Hematopoietic multipotent progenitor cell treated with erythropoietin and hydrocortisone succinate and interleukin-3 and kit ligand, for 15 days (in vitro differentiated cells): ENCODE measurements at places on chromosomes 1 and 21.

DNA sequence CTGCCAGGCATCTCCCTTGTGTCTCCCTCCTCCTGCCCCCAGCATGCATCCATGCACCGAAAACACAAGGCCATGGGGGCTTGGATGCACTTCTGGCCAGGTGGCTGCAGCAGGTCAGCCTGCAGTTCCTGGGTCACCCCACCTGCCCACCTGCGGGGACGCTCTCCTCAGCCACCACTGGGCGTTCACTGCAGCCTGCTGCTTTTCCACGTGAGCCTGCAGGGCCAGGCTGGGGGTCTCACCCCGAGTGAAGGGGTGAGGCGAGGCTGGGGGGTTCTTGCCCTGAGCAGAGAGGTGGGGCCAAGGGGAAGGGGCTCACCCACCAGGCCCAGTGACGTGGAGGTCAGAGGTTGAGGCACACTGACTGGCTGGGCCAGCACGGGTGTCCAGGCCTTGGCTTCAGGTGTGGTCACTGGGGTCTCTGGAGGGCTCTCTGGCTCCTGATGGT lies 64.6 kb downstream of the WNT9A start:
- DNase-seq: no peak

DNA sequence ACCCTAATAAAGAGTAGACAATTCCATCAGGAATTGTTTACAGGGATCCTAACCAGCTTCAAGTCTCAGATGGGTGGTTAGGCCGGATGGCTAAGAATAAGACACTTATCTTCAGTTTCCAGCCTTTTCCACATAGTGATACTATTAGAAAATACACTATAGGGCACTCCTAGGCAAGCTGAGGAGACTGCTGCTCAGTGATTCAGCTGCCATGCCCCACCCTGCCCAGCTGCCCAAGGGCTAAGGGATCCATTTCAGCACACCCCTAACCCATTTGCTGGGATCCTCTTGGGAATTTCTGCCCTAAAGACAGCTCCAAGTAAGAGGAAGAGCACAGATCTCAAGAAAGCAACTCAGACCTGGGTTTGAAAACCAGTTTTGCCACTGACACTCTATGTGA lies 31.9 kb downstream of the PLPP3 start:
- no peak for DNase-seq

DNA sequence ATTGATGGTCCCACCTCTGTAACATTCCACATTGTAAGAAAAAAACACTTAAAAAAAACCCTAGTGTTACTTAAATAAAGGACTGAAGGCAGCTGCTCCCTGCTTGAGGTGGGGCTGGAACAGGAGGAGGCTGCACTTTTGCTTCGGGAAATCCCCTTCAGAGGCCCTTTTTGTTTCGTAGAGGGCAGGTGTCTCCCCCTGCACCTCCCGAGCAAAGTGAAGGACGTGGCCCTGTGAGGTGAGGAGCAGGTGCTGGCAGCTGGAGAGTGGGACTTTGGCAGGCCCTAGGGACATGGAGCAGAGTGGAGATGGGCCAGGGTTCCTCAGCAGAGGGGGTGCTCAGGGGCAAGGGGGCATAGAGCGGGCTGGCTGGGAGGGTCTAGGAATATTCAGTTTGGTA lies 33.4 kb upstream of the WNT4 start:
- no peak for DNase-seq

GRCh38 chr21:44657635-44658540 lies at the start of gene KRTAP12-3:
Gene KRTAP12-3 (plus strand): TSS chr21:44657932. CDS start chr21:44657980, 48 bp downstream.
- no peak for DNase-seq

GRCh38 chr1:8179132-8179793 lies 138.7 kb upstream of the SLC45A1 start:
- no peak for DNase-seq

- no peak for DNase-seq
These were observed 17.0 kb upstream of the PIGC start for GRCh38 chr1:172460887-172461315.

GRCh38 chr21:44903050-44903685 lies 17.5 kb downstream of the ITGB2 start:
- no peak for DNase-seq

- no peak for DNase-seq
These were observed at the start of gene LHX4 for GRCh38 chr1:180229483-180230415. Gene LHX4 (plus strand): TSS chr1:180230264. CDS start chr1:180230530, 266 bp downstream.

- no peak for DNase-seq
These were observed 692.0 kb upstream of the NR5A2 start for GRCh38 chr1:199335496-199335895.

GRCh38 chr1:208850442-208850841 lies 606.3 kb upstream of the PLXNA2 start:
- DNase-seq: no peak

DNA sequence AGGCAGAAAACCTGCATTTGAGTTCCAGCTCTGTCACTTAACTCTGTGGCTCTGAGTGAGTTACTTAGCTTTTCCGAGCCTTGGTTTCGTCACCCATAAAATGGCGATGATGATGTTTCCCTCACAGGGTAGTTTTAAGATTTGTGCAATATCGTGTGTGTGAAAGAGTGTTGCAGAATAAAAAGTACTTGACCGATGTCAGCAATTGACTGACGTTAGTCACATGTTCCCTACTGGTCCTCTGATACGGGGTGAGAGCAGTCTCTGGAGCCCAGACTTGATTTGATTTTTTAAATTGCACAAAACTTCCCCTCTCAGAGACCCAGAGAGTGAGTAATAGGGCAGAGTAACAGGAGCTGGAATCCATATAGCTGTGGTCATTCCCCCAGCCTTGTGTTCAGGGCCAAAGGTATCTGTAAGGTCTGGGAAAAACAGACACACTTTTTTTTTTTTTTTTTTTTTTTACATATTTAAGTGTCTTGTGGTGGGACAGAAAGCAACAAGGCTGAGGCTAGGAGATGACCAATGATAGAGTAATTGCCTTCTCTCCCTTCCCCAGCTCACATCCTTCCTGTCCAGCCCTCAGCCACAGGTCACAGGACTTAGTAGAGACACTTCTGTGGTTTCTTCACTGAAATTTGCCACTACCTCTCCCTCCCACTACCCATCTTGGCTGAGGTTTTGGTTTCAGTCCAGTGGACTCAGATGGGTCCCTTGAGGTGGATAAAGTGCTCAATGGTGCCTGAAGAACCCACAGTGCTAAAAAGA lies 2.0 kb downstream of the FCER1G start:
- DNase-seq: no peak

GRCh38 chr1:230284891-230285290 lies 141.2 kb downstream of the PGBD5 start:
- DNase-seq: no peak

GRCh38 chr1:204564835-204565234 lies 48.6 kb downstream of the MDM4 start:
- DNase-seq: no peak

GRCh38 chr1:48725341-48726046 lies 51.2 kb downstream of the BEND5 start:
- no peak for DNase-seq

GRCh38 chr1:151553659-151554058 lies 13.6 kb downstream of the TUFT1 start:
- DNase-seq: no peak

DNA sequence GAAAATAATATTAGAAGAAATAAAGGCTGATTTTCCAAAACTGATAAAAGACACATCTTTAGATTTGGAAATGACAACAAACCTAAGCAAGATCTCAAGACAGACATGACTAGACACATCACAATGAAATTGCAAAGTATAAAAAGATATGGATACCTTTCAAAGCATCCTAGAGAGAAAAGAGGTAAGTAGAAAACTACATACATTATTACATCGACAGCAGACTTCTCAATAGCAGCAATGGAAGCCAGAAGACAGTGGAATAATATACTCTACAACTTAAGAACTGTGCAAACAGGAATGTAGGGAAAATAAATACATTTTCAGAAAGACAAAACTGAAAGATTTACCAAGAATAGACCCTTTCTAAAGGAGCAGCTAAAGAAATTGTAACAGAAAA lies 50.2 kb downstream of the DENND1B start:
- DNase-seq: no peak

GRCh38 chr1:51690285-51690961 lies 73.5 kb downstream of the OSBPL9 start:
- DNase-seq: no peak

- no peak for DNase-seq
These were observed 4.7 kb upstream of the RSPH1 start for GRCh38 chr21:42500736-42501135.

DNA sequence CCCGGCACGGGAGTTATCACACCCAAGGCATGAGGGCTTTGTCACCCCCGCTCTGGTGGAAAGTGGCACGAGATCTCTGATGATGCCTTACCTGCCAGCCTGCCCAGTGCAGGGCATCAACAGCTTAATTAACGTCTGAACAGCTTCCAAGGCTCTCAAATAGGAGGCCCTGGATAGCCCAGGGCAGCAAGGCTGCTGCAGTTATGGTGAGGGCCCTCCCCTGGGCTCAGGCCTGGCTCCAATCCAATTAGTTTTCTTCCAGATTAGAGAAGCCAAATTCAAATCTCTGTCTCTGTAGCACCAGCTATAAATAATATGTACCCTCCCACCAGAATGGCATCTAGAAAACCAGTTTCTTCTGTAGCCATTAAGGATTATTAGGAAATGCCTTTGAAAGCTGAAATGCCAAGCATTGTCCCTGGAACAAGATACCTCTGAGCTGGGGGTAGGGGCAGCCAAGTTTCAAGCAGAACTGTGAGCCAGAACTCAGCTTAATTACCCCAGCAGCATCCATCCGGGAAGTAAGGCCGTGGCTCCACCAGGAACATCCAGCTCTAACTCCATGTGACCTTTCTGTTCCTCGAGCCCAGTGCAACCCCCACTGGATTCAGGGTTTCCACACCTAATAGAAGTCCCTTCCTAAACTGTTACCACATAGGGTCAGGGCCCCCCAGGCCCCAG lies 12.5 kb downstream of the QSOX1 start:
- DNase-seq: no peak

- DNase-seq: no peak
These were observed 40.3 kb downstream of the ACBD6 start for GRCh38 chr1:180462102-180462501.

DNA sequence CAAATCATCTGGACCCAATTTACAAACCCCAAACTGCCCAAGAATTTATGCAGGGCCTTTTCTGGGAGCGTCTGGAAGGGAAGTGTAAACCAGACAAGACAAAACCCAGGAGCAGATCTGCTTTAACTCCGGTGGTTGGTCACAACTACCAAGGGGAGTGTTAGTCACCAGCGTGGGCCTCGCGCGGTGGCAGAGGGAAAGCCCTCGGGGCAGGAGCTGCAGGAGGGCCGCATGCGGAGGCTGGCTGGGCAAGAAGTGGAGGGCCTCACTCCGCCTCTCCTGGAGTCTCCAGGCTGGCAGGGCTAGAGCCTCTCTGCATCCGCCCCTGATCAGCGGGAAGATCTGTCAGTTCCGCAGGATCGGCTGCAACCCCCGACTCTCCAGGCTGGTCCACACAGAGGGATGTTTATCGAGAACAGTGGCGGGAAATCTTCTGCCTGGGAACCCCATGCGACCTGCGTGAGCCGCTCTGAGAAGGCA lies 2.0 kb downstream of the COL24A1 start:
- no peak for DNase-seq

GRCh38 chr1:32989160-32990050 lies 24.8 kb upstream of the RNF19B start:
- no peak for DNase-seq

DNA sequence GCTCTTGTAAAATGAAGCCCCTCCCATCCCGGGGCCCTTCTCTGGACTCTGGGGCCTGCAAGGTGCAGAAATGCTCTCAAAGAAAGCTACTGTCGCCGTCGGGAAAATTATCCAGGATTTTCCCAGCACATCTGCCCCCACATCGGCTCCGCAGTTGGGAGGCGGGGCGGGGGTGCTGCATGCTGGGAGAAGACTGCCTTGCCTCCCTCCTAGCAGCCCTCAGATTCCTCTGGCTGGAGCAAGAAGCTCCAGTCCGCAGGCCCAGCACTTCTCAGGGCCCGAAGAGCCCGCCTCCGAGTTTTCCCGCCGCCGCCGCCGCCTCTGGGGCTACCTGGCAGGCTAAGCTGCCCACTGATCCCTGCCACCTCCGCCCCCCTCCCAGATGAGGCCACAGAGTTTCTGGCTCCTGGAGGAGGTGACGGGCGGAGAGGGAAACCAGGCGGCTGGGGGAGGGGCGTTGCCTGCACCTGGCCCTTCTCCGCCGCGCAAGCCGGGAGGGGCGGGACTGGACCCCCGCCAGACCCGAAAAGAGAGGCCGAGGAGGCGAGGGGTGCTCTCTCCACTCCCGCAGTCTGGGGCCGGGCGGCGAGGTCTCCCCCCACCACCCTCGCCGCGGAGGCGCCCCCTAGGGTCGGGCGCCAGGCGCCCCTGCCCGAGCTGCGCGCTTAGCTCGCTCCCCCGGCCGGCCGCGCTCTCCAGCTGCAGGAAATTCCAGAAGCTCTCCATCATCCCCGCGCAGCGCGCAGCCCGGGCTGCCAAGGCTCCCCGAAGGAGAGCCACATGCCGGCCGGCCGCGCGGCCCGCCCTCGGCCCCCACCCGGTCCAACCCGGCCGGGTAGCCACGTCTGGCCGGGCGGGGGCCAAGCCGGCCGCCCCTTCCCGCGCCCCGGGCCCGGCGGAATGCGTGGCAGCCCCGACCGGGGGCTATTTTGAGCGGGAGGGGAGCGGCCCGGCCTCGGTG lies 28.8 kb downstream of the AHDC1 start:
- DNase-seq: no peak

DNA sequence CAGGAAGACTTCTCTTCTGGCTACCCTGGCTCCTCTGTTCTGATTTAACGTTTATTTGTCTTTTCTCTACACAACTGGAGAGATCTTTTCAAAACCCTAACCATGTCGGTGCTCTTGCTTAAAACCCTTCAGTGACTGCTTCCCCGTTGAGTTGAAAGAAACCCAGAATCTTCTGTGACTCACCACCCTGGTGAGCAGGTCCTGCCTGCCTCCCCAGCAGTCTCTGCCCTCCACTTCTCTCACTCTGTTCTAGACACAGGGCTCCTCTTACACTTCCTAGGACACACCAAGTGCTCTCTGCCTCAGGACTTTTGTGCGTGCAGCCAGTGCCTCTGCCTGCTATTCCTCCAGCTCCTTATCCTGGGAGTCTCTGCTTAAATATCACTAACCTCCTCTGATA lies 131.4 kb downstream of the IER5 start:
- DNase-seq: no peak

- DNase-seq: no peak
These were observed 302.7 kb downstream of the SIPA1L2 start for GRCh38 chr1:232327269-232327668.

GRCh38 chr1:77514921-77515776 lies 167.3 kb downstream of the ZZZ3 start:
- no peak for DNase-seq

- DNase-seq: no peak
These were observed 8.5 kb downstream of the ARHGEF16 start for GRCh38 chr1:3463013-3463385.

- peak; percentile 36 for DNase-seq
These were observed 45.4 kb upstream of the WASF2 start for GRCh38 chr1:27535386-27535785.

DNA sequence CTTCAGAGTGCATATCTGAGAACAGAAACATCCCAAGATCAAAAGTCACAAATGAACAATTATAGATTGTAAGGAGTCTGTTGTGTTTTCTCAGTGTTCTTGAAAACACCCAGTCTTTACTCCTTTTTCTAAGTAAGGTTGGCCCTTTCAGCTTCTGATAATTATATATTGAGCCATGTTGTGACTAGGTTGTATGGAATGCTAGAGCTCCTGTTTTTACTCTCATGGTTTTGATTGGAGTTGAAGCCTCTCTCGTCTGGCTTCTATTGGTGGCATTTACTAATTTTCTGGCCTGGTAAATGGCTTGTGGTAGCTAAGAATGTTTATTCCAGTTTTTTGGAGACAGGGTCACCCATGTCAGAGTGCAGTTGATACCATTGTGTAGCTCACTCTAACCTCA lies 84.7 kb downstream of the NDUFS5 start:
- no peak for DNase-seq

- DNase-seq: no peak
These were observed 21.9 kb downstream of the GPR52 start for GRCh38 chr1:174469687-174470086.

GRCh38 chr1:27366113-27366410 lies 699 bp downstream of the MAP3K6 start:
- no peak for DNase-seq
